ENCODE measurements at places on chromosomes 4 and X.
A peak's percentile ranks its signal among the peaks of the same experiment; 100 is the strongest.

- no peak for DNase-seq
Observed at GRCh38 chr4:141102367-141102766, 30.9 kb downstream of the RNF150 start.

DNA sequence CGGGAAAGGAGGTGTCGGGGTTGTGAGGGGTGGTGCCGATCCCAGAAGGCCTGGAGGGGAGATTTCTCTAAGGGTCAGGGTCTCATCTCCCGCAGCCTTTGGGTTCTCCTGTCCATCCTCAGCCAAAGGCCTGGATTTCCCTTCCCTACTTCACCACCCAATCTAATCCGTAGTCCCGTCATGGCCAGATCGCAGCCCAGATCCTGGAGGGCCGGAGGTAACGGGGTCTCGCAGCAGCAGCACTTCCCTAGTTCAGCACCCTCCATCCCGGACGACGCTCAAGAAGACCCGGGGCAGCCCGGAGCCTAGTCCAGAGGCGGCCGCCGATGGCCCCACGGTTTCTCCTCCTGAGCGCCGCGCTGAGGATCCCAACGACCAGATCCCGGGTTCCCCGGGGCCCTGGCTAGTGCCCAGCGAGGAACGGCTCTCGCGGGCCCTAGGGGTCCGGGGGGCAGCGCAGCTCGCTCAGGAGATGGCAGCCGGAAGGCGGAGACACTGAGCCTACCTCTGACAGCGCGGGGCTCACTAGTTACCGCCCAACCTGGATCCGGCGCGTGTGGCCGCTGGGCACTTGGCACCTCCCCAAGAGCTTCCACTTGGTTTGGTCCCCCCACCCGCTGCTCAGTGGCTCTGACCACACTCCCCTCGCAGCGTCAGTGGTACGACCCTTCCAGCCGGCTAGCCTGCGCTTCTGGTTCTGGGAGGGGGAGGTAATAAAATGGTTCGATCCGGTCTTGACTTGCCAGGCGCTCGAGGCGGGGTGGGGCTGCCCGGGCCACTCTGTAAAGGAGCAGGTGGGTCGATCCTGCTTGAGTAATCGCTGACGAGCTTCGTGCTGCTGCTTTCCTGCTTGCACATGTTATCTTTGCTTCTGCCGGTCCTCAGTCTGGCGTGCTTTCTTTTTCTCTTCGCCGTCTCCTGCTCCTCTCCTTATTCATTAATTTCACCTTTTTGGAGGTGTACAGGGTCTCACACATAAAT, 3.6 kb downstream of the MAGIX start:
- peak; percentile 76 for DNase-seq

GRCh38 chr4:7705062-7705461, 234.6 kb downstream of the AFAP1 start:
- DNase-seq = no peak

- DNase-seq = no peak
Observed at GRCh38 chrX:44903830-44904530, 31.0 kb downstream of the KDM6A start.

DNA sequence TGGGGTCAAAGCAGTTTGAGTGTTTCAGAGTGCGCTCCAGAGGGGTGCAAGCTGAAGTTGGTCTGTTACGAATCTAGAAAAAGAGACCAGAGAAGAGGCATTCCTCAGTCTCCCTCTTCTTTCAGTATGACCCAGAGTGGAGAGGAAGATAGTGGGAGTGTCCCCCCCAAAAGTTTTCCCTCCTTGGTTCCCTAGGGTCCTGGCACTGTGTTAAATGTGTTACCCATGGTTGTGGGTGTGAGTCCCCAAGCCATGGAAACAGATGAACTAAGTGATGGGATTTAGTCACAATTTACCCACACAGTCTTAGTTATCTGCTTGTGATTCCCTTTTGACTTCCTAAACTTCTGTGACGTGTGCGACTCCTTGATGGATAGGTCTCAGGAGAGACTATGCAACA, 27.0 kb upstream of the NAF1 start:
- no peak for DNase-seq

GRCh38 chr4:44071959-44072955, 376.4 kb downstream of the KCTD8 start:
- no peak for DNase-seq

- DNase-seq = no peak
Observed at GRCh38 chr4:165814256-165815020, 58.6 kb upstream of the TLL1 start.

DNA sequence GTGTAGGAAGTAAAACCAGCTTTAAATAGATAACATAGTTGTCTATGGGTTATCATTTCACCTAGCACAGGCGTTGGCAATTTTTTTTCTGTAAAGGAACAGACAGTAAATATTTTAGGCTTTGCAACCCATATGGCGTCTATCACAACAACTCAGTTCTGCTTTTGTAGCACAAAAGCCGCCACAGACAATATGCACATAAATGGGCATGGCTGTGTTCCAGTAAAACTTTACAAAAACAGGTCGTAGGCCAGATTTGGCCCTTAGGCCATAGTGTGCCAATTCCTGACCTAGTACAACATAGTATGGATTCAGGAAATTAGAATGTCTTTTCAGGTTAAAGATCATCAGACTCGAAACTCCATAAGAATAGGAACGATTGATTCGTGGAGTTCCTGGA, 265.3 kb upstream of the GK2 start:
- DNase-seq = no peak

- DNase-seq = no peak
Observed at GRCh38 chr4:166501941-166502382, 628.9 kb downstream of the TLL1 start.

DNA sequence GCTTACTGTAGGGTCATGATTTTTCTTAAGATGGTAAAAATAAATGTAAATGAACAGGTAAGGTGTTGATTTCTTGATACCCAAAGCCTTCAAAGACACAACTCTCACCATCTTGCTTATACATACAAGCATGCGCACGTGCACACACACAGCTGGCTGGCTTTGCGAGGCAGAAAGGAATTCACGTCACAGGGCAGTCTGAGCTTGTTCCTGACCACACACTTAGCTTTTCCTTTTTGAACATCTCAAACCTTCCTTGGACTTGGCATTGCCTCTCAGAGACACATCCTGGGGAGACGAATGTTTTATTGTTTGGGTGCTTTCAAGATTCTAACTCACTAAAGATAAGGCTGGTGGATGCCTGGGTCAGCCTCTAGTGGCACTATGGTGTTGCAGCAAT, 175.0 kb downstream of the NHS start:
- no peak for DNase-seq

DNA sequence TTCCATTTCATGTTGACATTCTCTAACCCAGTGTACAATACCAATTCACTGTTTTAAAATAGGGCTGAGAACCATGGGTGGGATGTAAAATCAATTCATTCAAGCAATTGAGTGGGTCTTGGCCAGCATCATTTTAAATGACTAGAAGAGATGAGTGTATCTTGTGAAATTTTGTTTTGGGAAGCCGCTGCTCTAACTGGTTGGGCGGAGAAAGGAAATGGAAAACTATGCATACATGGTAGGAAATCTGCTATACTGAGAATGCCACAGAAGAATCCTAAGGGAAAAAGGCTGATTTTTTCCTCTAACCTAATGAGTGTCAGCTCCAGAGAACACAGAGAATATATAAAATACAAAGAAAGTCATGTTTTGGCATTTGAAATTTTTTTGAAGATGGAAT, 54.8 kb upstream of the DCLK2 start:
- DNase-seq = no peak

DNA sequence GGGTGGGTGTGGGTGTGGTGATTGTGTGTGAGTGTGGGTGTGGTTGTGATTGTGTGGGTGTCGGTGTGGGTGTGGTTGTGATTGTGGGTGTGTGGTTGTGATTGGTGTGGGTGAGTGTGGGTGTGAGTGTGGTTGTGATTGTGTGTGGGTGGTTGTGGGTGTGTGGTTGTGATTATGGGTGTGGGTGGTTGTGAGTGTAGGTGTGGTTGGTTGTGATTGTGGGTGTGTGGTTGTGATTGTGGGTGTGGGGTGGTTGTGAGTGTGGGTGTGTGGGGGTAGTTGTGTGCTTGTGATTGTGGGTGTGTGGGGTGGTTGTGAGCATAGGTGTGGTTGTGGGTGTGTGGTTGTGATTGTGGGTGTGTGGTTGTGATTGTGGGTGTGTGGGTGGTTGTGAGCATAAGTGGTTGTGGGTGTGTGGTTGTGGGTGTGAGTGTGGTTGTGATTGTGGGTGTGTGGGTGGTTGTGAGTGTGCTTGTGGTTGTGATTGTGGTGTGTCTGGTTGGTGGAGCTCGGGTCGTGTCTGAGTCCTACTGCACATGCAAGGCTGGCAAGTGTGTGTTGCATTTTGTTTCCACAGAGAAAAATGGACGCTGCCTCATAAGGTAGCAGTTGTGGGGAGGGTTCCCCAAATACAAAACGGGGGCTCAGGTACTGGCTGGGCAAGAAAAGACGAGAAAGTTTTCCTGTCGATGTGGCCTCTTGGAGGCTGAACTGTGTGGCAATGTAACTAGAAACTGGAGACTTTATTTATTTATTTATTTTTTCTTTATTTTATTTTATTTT, 116.7 kb downstream of the UBE2K start:
- no peak for DNase-seq

GRCh38 chr4:30256116-30256832, 463.9 kb upstream of the PCDH7 start:
- no peak for DNase-seq

DNA sequence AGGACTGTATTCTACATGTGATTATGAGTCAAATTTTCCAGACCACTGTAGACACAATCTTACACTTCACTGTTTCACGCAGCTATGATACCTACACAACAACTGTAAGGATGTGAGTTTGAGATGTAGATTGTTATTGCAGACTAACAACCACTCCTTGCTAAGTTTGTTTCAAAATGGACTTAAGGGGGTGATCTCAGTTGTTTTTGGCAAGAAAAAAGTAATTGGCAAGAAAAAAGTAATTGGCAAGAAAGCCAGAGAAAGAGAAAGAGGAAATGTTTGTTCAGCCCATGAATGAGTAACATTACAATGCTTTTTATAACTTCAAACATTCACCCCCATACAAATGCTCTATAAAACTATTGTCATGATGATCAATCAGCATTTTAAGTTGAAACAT, 466.4 kb downstream of the DMD start:
- no peak for DNase-seq

GRCh38 chr4:76765473-76766183, 132.3 kb downstream of the SOWAHB start:
- no peak for DNase-seq

- no peak for DNase-seq
Observed at GRCh38 chr4:46270986-46271596, 118.8 kb downstream of the GABRA2 start.

- no peak for DNase-seq
Observed at GRCh38 chr4:87868522-87868921, 35.8 kb downstream of the MEPE start.

DNA sequence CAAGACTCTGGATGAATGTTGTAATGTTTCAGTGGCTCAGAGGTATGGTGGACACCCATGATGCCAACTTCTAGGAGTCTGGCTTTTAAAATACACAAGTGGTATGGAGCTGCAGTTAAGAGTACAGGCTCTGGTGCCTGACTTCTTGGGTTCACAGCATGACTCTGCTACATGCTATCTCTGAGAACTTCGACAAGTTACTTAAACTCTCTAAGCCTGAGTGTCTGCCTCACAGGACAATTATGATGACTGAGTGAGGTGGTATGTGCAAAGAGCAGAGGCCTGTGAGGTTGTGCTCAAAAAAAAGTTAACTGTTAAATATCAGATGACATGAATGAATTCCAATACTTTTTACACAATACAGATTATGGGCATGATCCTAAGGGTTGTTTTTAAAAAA, 90.9 kb upstream of the SRD5A3 start:
- no peak for DNase-seq

DNA sequence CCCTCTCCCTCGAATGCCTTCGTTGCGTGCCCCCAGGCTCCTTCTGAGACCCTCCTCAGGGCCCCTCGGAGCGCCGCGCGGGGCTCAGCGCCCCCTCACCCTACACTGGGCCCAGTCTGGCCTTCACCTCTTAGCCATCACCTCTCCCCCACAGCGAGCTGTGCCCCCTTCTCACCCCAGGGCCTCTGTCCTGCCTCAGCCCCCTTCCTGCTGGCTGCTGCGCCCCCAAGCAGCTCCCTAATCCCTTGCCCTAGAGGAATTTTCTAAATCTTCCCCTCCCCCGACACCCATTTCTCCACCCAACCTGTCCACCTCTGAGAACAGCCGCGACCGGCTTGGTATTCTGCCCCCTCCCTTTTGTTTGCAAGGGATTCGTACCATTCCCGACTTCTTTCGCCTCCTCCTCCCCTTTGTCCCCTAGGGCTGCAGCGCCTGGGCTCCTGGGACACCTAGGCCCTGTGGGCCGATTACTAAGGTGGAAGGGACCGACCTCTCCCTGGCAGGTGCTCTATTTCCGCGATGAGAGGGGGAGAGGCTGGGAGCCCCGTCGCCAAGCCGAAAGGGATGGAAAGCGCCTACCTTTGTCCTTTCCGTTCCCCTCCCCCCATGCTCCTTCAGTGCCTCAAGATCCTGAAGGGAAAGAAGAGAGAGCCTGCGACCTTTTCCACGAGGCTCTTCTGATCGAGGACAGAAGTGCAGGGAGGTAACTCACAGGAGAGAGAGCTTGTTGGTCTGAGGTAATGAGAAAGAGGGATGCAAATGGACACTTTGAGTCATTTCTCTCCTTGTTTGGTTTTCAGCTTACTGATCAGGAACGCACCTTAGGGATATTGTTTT, 10.9 kb downstream of the DLG3 start:
- DNase-seq = peak; percentile 9

- DNase-seq = no peak
Observed at GRCh38 chr4:88533088-88533790, 9.7 kb upstream of the PYURF start.

- peak; percentile 86 for DNase-seq
Observed at GRCh38 chrX:72018277-72019112, 107.8 kb downstream of the NHSL2 start.
